ENCODE measurements at places on chromosomes 5 and 9.

DNA sequence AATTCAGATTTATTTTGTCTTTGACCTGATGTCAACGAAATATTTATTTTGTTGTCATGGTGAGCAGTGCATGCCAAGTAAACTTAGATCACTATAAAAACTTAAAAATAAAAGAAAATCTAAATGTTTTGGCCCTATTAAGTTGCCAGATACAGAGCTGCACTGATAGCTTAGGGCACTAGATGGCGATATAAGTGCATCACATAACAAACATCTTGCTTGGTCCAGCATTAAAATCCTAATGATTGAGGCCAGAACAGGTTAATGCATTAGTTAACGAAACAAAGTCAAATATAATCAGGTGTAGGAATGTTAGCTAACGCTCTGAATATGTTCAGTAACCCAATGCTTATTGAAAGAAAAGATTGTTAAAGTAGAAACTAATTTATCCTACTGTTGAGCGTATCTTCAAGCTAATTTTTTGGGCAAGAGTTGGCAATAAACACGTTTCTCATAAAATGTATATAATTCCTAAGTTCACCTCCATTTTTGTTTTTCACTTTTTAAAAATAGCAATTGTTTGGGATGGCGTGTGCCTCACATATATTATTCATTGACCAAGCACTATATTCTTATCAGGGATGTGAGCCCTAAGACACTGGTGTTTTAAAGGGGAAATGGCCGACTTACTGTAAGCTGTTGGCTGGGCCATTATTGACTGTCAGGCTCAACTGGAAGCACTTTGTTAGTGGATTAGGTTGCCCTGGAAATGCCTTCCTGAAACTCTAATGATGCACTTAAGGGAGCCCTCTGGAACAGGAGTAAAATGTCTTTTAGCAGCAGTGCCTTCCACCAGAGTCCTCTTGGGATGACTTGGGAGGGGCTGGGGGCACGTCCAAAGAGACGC is 33.3 kb downstream of the KCTD16 start:
- peak; percentile 51 for DNase-seq

GRCh38 chr5:96146675-96147074 is 185.0 kb upstream of the ELL2 start:
- DNase-seq: no peak

DNA sequence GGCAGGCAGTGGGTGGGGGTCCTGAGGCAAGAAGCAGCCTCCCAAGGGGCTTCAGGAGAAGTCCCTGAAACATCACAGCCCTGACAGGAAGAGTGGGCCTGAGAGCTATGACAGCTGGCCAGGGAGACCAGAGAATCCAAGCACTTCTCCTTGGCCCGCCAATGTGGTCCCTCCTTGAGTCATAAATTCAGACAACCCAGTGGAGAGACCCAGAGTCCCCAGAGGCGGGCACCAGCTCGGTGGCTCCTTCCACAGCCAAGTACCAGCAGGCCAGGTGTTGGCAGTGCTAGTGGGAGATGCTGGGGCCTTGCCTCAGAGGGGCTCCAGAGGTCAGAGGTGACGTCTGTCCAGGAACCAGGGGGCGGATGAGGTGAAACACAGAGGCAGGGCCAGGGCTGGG is 1.6 kb upstream of the DOK3 start:
- no peak for DNase-seq

DNA sequence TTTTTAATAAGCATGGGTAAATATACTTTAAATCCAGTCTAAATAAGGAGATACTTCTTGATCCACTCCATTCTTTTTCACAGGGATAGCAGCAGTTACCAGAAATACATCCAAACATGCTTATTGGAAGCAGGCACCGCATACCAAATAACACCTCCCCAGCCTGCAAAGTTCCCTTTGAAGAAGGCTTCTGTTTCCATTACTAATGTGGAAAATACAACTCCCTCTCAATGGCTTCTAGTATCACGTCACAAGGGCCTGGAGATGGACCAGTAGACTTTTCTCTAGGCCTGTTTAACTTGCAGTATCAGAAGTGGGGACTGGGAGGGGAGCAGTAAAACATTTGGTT is 20.8 kb downstream of the TMEM245 start:
- no peak for DNase-seq

DNA sequence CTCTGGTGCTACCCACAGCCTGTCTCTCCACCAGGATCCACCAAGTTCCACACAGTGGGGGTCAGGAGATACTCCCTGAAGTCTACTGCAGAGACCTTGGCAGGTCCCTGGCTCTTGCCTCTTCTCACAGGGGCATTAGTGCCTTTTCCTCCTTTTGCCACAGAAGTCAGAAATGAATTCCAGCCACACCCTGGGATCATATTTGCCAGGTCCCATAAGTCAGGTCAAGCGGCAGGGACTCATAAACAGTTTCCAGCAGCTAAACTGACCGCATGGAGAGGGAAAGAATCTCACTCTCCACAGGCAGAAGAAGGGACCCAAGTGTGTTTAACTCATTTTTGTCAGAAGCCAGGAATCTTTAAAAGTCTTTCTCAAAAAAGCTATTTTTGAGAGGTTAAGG is 13.3 kb upstream of the IFNK start:
- DNase-seq: no peak

DNA sequence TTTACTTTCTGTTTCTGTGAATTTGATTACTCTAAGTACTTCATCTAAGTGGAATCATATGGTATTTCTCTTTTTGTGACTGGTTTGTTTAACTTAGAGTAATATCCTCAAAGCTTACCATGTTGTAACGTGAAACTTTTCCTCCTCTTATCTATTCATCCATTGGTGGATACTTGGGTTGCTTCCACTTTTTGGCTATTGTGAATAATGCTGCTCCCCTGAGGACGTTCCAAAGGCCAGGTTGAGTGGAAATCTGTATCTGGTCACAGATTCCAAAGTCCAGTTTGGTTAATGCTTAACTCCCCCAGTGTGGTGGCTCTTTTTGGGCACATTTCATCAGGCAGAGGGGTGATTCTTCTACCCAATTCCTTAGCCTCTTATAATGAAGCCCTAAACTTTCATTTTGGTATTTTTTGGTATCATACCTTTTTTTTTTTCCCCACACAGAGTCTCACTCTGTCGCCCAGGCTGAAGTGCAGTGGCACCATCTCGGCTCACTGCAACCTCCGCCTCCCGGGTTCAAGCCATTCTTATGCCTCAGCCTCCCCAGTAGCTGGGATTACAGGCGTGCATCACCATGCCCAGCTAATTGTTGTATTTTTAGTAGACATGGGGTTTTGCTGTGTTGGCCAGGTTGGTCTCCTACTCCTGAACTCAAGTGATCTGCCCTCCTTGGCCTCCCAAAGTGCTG is 65.4 kb downstream of the CMYA5 start:
- no peak for DNase-seq

- no peak for DNase-seq
These were observed 56.6 kb downstream of the ZNF510 start for GRCh38 chr9:96721303-96721702.

- no peak for DNase-seq
These were observed 27.9 kb downstream of the MCTP1 start for GRCh38 chr5:95256991-95257390.

GRCh38 chr5:157747766-157748700 is 4.5 kb downstream of the LSM11 start:
- no peak for DNase-seq

- no peak for DNase-seq
These were observed 48.1 kb upstream of the OLFM1 start for GRCh38 chr9:135039266-135039870.

GRCh38 chr5:173165177-173166016 is 21.1 kb downstream of the BNIP1 start:
- no peak for DNase-seq

DNA sequence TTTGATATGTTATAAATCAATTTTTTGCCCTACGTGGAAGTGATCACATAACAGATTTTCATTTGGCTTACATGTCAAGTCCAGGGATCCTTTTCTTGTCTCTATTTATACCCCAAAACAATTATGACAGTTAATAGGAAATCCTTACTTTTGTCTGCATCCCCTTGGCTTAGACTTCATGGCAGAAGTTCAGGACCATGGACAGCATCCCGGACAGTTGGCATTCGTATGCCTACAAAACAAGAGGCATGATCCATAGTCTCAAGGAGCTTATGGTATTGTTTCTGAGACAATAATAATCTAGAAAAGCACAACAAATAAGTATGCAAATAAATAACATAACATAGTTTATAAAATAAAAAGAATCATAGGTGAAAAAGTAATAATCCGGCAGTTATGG is 214.3 kb upstream of the GRIA1 start:
- peak; percentile 86 for DNase-seq

- no peak for DNase-seq
These were observed 180.8 kb upstream of the KLF9 start for GRCh38 chr9:70595211-70595610.
